ENCODE measurements at places on chromosomes 4 and X.
A peak's percentile ranks its signal among the peaks of the same experiment; 100 is the strongest.

GRCh38 chr4:52037689-52038102 lies 403 bp downstream of the SGCB start:
- DNase-seq = peak; percentile 34

GRCh38 chr4:124028182-124028581 lies 631.6 kb downstream of the SPRY1 start:
- no peak for DNase-seq

DNA sequence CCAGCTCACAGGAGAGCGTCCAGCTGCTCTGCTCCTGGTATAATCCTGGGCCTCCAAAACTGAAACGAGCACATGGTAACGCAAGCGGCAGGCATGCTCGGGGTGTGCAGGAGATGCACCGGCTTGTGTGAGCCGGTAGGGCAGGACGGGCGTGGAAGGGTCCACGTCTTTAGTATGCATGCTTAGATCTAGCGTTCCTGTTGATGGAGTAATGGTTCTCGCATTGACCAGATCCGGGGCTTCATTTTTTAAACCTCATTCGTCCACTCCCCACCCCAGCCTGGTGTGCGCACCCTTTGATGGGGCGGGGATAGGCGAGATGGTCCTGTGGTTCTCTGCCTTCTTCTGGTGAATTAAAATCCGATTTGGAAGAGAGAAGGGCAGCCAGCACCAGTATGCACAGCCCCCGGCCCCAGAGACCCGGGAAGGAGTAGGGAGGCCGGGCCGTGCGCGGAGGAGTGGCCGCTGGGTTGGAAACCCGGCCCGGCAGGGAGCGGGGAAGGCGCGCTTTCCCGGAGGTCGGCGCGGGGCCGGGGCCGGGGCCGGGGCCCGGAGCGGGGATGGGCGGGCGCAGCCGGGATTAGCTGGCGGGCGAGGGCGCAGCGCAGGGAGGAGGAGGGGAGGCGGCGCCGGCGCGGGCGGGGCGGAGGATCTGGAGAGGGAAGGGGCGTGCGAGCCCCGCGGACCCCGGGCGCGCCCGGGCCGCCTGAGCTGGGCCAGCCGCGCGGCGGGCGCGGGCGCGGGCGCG lies 39.9 kb downstream of the FAM149A start:
- DNase-seq = no peak

GRCh38 chr4:147820975-147821374 lies 89.1 kb downstream of the ARHGAP10 start:
- no peak for DNase-seq

DNA sequence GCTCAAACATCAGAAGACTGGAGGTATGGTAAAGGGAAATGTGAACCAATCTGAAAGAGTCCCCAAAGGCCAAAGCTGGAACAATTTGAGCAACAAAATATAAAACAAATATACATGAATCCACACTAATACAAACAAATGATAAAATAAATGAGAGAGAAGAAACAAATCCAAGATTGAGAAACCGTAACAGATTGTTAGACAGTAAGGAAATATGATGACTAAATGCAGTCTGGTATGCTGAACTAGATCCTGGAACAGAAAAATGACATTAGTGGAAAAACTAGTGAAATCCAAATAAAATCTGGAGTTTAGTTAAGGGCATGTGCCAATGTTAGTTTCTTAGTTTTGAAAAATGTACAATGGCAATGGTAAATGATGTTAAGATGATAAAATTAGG lies 15.9 kb downstream of the PPA2 start:
- no peak for DNase-seq

DNA sequence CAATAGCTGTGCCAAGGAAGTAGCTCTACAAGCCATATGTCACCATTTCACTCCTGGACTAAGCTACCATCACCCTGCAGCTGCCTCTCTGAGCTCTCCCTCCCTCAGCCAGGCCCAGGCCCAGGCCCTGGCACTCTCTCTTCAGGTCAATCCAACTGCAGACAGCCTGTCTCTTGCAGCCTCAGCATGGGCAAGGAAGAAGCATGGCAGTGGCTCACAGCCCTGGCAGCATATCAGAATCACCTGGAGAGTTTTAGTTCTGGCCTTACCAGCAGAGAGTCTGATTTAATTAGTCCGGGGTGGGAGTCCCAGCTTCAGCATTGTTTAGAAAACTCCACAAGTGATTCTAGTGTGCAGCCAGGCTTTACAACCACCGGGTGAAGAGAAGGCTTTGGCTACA lies 31.5 kb downstream of the NALF2 start:
- no peak for DNase-seq

DNA sequence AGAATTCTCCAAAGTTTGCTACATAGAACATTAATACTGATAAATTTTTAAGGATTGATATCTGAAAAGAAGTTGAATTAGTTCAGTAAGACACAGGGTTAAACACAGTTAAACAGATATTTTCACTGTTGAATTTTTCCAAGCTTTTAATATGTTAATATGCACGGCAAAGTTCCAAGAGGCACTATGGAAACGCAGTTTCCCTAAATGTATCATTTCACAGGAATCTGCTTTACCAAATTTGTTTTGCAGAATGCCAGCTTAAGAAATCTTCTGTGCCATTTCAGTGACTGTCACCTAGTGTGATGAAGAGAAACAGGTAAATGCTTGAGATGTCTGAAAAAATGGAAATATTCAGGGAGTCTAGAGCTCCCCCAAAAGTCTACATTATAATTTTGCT lies 395.9 kb upstream of the GRIA3 start:
- no peak for DNase-seq

- peak; percentile 26 for DNase-seq
Measured at GRCh38 chr4:116499-116898, 7.8 kb upstream of the ZNF718 start.

Measured in germinal center (tissue), 1 donor.